ENCODE measurements at places on chromosomes 7 and 10.

DNA sequence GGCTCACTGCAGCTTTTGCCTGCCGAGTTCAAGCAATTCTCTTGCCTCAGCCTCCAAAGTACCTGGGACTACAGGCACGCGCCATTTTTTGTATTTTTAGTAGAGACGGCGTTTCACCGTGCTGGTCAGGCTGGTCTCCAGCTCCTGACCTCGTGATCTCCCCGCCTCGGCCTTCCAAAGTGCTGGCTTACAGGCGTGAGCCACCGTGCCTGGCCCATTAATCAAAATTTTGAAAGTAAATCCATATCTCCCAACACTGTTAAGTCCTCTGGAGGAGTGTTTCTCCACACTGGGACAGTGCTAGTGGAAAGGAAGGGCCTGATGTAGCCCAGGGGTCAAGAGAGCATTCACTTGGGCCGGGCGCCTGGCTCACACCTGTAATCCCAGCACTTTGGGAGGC, 644.6 kb downstream of the SH2D4B start:
- DNase-seq, result no peak

GRCh38 chr7:139576179-139576973, 52.9 kb downstream of the CLEC2L start:
- no peak for DNase-seq

GRCh38 chr10:27745732-27746396, at the start of gene MKX:
Gene MKX, minus strand, starts transcription at chr10:27745819. Its CDS starts 2,404 bp downstream, at chr10:27743415.
- no peak for DNase-seq

GRCh38 chr10:132897516-132898381, 44.6 kb downstream of the CFAP46 start:
- no peak for DNase-seq

DNA sequence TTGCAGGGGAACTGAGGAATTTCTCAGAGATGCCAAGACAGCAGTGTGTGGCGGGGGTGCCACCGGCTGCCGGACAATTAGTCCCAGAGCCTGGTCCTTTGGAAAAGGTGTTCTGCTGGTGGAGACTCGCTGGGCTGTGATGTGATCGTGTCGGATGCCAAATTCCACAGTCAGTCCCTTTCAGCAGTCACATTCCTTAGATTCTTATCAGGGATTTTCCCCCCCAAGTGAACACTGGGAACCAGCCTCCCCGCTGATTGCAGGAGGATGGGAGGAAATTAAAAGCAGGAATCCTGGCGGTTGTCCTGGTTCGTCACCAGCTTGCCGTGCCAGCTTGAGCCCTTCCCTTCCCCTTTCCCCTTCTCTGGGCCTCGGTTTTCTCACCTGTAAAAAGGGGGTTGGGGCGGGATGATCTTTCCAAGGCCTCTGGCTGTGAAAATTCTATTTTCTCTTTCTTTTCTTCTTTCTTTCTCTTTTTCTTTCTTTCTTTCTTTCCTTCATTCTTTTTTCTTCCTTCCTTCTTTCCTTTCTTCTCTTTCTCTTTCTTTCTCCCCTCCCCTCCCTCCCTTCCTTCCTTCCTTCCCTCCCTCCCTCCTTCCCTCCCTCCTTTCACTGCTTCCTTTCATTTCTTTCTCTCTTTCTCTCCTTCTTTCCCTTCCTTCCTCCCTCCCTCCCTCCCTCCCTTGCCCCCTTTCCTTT, 39.6 kb downstream of the COL26A1 start:
- no peak for DNase-seq

GRCh38 chr10:28172223-28172610, 130.6 kb downstream of the MPP7 start:
- no peak for DNase-seq

All from GM19239 (cell line).